ENCODE measurements at places on chromosomes 16 and 17.

DNA sequence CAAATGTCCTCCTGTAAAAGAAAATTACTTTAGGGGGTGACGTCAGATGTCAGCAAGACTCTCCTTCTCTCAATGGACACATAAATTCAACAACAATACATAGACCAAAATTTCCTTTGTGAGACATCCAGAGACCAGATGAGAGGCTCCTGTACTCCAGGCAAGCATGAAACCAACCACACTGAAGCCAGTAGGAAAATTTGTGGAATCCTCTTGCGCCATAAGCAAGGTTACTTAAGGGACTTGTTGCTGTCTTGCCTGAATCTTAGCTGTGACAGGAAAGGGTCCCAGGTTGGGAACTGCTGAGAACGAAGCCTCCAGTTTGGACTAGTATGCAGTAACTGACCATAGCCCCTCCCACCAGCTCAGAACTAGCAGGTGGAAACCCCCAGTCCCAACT is 56.0 kb downstream of the CEP112 start:
- no peak for DNase-seq

DNA sequence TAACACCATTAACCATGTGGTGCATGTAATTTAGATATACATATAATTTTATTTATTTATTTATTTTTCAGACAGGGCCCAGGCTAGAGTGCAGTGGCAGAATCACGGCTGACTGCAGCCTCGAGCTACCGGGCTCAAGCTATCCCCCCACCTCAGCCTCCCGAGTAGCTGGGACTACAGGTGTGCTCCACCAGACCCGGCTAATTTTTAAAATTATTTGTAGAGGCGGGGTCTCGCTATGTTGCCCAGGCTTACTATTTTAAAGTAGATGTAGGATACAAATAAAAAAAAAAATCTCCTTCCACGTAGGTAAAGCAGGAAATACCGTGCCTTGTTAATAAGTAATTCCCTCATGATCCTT is 446 bp upstream of the COQ7 start:
- no peak for DNase-seq

DNA sequence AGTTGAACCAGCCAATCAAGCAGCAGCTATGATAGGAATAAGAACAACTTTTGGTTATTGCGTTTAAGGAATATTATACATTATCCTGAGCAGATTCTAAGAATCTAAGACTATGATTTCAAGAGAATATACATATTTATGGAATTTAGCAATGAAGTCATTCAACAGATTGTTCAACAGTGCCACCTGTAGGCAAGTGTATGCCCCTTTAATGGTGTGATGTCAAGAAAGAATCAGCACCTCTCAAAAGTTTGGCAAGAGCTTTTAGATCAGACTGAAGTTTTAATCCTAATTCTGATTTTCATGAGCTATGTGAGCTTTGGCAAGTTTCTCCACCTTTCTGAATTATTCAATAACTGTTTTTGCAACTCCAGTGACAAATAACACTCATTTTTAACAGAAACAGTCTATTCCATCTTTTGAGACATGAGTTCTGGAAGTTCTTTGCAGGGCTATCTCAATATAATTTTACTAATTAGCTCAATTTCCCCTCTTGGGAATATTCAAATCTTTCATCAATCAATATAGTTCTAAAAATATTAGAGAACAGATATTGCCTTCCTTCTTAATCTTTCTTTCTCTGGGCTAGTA is 474.3 kb upstream of the TOM1L1 start:
- no peak for DNase-seq

DNA sequence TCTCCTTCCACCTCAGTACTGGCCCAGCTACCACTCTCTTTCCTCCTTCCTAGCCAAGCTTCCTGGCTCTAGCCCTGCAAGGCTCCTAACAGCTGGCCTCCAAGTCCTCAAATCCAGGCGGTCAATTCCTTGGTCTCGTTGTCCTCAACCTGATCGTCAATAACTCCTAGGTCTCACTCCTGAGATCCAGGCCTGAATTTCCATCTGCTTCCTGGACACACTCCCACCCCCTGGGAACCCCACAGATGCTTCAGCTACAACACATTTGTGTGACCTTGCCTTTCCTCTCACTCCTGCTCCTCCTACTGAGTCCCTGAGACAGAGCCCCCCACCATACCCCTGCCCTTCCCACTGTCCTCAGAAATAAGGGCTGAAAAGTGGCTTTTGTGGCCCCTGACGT is 2.3 kb downstream of the ENKD1 start:
- no peak for DNase-seq

- no peak for DNase-seq
These were observed 389.0 kb downstream of the MAF start for GRCh38 chr16:79211586-79211985.

- DNase-seq, result no peak
These were observed 124.7 kb downstream of the NPIPB5 start for GRCh38 chr16:22635357-22635761.

- no peak for DNase-seq
These were observed 83.2 kb downstream of the NTN1 start for GRCh38 chr17:9104370-9105041.
